ENCODE measurements at places on chromosomes 12 and 14.

DNA sequence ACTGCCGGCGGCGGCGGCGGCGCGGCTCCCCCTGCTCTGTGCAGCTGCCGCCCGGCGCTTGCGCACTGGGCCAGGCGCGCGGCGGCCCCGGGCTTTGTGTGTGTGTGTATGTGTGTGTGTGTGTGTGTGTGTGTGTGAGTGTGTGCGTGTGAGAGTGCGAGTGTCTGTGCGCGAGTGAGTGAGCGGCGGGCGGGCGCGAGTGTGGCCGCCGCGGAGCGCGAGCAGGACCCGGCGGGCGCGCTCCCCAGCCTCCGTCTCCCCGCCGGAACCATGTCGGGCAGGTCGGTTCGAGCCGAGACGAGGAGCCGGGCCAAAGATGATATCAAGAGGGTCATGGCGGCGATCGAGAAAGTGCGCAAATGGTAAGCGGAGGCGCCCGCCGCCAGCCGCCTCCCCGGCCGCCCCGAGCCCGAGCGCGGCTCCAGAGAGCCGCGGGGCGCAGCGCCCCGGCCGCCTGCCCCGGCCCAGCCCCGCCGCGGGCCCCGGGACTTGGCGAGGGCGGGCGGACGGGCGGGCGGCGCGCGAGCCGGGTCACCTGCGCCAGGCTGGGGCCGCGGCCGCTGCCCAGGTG is at the start of gene BCL7A:
BCL7A (plus strand) TSS at position 63 of the 571 bp plus-strand sequence; CDS start at position 271, 208 bp downstream.
- DNase-seq, result peak; percentile 20

GRCh38 chr14:74867673-74868072 is 8.3 kb downstream of the PROX2 start:
- peak; percentile 48 for DNase-seq

- no peak for DNase-seq
Observed at GRCh38 chr14:104639885-104640548, 35.4 kb upstream of the TMEM179 start.

- no peak for DNase-seq
Observed at GRCh38 chr14:59251811-59252771, 63.6 kb downstream of the DAAM1 start.

GRCh38 chr14:53354336-53354735 is 201.2 kb upstream of the DDHD1 start:
- no peak for DNase-seq

GRCh38 chr14:103667671-103668070 is 38.7 kb downstream of the KLC1 start:
- no peak for DNase-seq

DNA sequence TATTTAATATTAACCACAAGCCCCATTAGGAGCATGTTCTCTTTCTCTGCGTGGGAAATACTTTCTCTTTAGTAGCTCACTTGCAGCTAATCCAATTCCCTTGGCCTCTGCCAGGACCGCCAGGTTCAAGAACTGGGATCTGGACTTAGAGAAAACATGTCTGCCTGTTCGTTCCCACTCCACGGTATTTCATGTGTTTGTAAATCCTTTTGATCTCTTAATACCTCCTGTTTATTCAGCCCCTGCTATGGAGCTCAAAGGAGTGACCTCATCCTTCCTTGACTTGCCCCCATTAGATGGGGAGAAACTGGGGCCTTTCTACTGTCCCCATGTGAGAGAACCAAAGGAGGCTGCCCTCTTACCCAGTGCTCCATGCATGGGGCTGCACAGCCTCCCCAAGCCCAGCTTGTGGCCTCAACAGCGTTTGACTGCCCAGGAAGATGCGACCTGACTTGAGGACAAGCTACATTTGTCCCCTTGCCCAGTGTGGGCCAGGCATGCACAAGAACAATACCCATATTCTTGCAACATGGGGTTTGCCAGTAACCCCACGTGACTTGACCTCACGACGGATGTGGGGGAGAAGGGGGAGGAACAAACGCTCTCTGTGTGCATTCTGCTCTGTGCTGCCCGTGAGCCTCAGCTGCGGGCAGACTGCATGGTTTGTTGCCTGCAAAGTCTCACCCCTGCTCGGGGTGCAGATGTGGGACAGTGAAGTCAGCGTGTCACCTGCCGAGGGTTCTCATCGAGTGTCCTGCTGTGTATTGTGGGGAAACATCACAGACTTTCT is 30.3 kb downstream of the CD9 start:
- peak; percentile 4 for DNase-seq

- DNase-seq, result no peak
Observed at GRCh38 chr12:1995205-1995896, 8.9 kb downstream of the DCP1B start.

GRCh38 chr14:50059763-50060616 is 56.4 kb downstream of the VCPKMT start:
- no peak for DNase-seq

DNA sequence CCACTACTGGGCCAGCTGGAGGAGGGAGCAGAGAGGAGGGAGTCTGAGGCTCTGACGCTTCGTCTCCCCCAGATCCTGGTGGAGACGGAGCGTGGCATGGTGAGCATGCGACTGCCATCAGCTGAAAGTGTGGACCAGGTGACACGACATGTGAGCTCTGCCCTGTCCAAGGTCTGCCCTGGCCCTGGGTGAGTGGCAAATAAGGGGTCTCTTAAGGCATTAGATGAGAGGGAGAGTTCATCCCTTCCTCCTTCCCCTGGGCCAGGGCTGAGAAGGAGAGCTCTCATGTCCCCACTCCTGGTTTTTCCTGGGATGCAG is 2.5 kb downstream of the CARMIL3 start:
- no peak for DNase-seq

- no peak for DNase-seq
Observed at GRCh38 chr14:100584056-100585031, 2.9 kb downstream of the BEGAIN start.

DNA sequence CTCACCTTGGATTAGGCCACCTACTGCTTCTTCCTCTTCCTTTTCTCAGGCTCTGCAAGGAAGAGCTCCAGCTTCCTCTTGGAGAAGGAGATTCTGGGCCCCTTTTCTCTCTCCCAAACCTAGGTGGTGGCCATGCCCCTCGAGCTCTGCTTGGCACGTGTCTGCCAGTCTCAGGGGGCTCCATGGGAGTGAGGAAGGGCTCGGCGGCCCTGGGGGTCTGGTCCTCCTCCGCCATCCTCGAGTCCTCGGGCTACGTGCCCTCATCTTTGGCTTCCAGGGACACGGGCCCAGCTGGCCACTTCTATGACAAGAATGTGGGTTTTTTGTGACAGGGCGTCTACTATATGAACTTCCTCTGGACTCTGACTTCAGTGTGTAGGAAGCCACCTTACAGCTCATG is 34.3 kb downstream of the HSP90AA1 start:
- no peak for DNase-seq
